Stimulated activated naive B cell treated with anti-CD40 and anti-IgM and Interleukin-4, amounts not matched to agents 10 μg/mL and 1 μg/mL and 100 μg/mL, for 72 hours (primary cell): ENCODE measurements at places on chromosomes 16 and 17.

- DNase-seq: no peak
Observed at GRCh38 chr17:57875290-57876022, 25.6 kb upstream of the MRPS23 start.

- DNase-seq: no peak
Observed at GRCh38 chr16:27747946-27748345, 198.0 kb downstream of the KATNIP start.

DNA sequence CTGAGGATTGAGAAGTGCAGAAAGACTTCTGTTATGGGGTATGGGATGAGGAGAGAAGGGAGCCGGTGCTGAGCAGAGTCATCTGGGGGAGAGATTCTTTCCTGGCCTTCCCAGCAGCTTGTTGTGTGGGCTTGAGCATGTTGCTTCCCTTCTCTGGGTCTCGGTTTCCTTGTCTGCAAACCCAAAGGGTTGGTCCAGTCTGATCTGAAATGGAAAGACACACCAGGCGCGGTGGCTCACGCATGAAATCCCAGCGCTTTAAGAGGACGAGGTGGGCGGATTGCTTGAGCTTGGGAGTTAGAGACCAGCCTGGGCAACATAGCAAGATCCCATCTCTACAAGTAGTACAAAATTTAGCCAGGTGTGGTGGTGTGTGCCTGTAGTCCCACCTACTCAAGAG, 6.0 kb downstream of the SOCS3 start:
- no peak for DNase-seq

DNA sequence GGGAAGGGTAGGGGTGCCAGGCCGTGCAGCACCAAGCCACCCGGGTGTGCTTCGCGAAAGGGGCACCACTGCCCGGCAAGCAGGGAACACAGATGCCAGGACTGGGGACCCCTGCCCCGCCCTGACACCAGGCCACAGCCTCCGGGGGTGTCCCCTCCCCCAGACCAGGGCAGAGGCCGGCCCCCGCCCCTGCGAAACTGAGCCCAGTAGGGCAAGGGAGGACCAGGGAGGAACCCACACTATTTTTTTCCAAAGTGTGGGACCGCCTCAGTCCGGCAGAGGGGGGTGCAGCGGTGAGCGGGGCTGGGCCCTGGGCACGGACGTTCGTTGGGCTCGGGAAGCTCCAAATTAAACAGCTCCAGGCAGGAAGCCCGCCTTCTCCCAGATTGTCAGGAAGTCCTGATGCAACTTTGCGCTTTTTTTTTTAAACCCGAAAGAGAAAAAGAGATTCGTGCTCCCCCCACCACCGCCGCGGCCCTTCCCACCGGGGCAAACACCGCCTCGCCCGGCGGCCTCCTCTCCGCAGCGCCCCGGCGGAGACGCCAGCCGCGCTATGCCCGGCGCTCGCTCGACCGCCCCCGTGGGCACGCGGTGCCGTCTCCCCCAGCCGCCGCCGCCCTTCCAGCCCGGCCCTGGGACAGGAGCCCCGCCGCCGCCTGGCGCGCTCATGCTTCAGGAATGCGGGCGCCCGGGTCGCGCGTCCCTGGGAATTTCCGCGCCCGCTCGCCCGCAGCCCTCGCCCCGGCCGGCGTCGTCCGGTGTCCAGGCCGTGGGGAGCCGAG, 755 bp downstream of the PIEZO1 start:
- no peak for DNase-seq

GRCh38 chr17:19911033-19911432, 43.3 kb upstream of the ULK2 start:
- DNase-seq: no peak

GRCh38 chr16:9316615-9317014, 225.2 kb downstream of the HAPSTR1 start:
- DNase-seq: no peak
